A549 treated with RU486 at 1 μM for 4 hours (cell line): ENCODE measurements at places on chromosomes 6 and 20. TPM values are rescaled to one million over a fixed set of nuclear protein-coding genes. Genes with fewer than 3 reads are reported as not detected.

Gene PAX1
- total RNA-seq, result 0.01 TPM in 1 of 5 replicates, not detected in the others

Gene KIAA1755
- 0.11 to 0.21 TPM (median 0.15 TPM) in 4 of 5 replicates, not detected in the other for total RNA-seq

Gene MCHR2
- total RNA-seq, result not detected in 5 replicates

Gene HLA-DQA2
- total RNA-seq, result not detected in 5 replicates

Gene NT5E
- 20.4 to 42.9 TPM (median 36.6 TPM) in 5 replicates for total RNA-seq

Gene C6orf163
- 0.22 to 0.36 TPM in 2 of 5 replicates, not detected in the others for total RNA-seq

Gene TPD52L1
- 43.8 to 50.6 TPM (median 47.9 TPM) in 5 replicates for total RNA-seq

Gene DDO
- total RNA-seq, result 0.07 to 0.12 TPM (median 0.09 TPM) in 3 of 5 replicates, not detected in the others

Gene PHACTR1
- total RNA-seq, result 0.05 TPM in 1 of 5 replicates, not detected in the others

Gene PHACTR2
- total RNA-seq, result 2.1 to 4.8 TPM (median 4.0 TPM) in 5 replicates

Gene TRIM10
- total RNA-seq, result not detected in 5 replicates

Gene CDSN
- total RNA-seq, result not detected in 5 replicates

Gene HEY2
- 0.06 to 0.08 TPM in 2 of 5 replicates, not detected in the others for total RNA-seq

Gene SNX9
- 24.9 to 29.1 TPM (median 28.9 TPM) in 5 replicates for total RNA-seq

Gene VSTM2L
- 6.1 to 10.0 TPM (median 7.4 TPM) in 5 replicates for total RNA-seq

Gene KCNB1
- total RNA-seq, result 0.16 to 0.51 TPM (median 0.23 TPM) in 5 replicates

Gene SPATS1
- total RNA-seq, result not detected in 5 replicates

Gene TCF21
- 0.03 to 0.11 TPM (median 0.09 TPM) in 5 replicates for total RNA-seq

Gene MDFI
- 0.55 to 0.85 TPM (median 0.74 TPM) in 5 replicates for total RNA-seq

Gene BHLHE23
- not detected in 5 replicates for total RNA-seq

Gene CLDN20
- total RNA-seq, result not detected in 5 replicates

Gene CLVS2
- total RNA-seq, result 0.05 to 0.13 TPM (median 0.11 TPM) in 4 of 5 replicates, not detected in the other

Gene TPMT
- 4.5 to 7.0 TPM (median 5.9 TPM) in 5 replicates for total RNA-seq

Gene SLC26A8
- total RNA-seq, result not detected in 5 replicates

Gene SCRT2
- total RNA-seq, result not detected in 5 replicates

Gene ECT2L
- total RNA-seq, result not detected in 5 replicates

Gene TCP11
- total RNA-seq, result not detected in 5 replicates
